BJ (cell line): ENCODE measurements at places on chromosomes 2 and 18.

DNA sequence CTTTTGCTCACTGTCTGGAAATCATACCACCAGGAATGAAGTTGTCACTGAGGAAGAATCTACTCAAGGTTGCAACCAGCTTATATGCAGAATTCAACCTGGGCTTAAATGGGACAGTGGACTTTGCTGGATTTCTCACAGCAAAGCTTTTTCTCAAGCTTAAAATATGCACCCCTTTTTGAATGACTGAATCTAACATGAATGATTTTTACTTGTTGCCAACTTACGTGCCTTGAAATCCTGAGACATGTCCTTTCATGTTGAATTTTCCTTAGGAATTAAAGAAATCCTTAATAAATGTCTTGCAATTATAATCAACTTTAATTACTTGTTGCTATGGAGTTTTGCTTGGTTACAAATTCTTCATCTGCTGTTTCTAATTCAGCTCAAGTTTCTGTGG is 57.4 kb downstream of the SPP2 start:
- no peak for DNase-seq

GRCh38 chr2:175575346-175576258 is 394.1 kb upstream of the ATP5MC3 start:
- DNase-seq: no peak

- no peak for DNase-seq
Observed at GRCh38 chr2:16378031-16378430, 287.6 kb downstream of the CYRIA start.

- DNase-seq: peak; percentile 82
Observed at GRCh38 chr2:174023591-174024523, 58.7 kb upstream of the SP3 start.
